Mesenteric fat pad (tissue), 1 donor: ENCODE measurements at places on chromosomes 7 and 10. TPM values are rescaled to one million over a fixed set of nuclear protein-coding genes. Genes with fewer than 3 reads are reported as not detected.
A peak's percentile ranks its signal among the peaks of the same experiment; 100 is the strongest.

The PLEKHS1 gene
- total RNA-seq: 0.13 TPM

DNA sequence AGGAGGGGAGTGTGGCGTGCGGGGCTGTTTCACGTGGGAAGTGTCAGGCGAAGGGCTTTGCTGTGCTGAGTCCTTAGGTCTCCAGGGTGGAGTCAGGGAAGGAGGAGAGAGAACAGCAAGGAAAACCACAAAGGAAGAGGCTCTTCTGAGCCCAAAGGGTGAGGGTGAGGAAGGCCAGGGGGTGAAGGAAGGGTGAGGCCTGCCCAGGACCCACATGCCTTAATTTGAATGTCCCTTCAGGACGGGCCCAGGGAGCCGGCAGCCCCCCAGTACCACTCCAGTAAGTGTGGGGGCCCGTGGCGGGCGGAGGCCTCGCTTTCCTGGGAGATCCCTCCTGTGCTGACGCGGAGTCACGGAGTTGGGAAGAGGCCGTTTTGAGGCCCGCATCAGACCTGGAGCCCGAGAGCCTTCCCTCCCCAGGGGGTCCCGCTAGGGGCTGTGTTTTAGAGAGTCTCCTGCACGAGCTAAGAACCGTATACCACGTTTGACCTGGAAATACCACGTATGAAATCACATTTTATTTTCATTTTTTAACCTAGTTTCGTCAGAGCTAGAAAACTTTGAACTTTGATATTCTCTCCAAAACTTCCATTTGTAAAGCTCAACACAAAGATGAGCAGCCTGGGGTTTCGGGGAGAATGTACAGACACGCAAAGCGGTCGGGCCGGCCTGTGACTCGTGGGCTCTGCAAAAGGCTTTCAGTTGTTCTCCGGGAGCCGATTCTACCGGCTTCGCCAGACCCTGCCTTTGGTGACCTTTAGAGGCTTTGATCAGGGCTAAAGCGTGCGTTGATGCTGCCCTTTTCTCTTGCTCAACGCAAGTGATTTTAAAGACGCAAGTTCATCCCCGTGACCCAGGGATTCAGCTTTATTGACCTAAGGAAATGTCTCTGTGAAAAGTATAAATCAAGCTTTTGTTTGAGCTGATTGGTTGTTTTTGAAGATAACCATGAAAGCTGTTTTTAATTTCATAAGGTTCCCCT is 23.6 kb upstream of the TTYH3 start:
- DNase-seq: no peak

The SRGN gene
- total RNA-seq: 404 TPM

The UNC5B gene
- total RNA-seq: 5.3 TPM

The GLI3 gene
- 25.5 TPM for total RNA-seq

The FAS gene
- total RNA-seq: 10.4 TPM

DNA sequence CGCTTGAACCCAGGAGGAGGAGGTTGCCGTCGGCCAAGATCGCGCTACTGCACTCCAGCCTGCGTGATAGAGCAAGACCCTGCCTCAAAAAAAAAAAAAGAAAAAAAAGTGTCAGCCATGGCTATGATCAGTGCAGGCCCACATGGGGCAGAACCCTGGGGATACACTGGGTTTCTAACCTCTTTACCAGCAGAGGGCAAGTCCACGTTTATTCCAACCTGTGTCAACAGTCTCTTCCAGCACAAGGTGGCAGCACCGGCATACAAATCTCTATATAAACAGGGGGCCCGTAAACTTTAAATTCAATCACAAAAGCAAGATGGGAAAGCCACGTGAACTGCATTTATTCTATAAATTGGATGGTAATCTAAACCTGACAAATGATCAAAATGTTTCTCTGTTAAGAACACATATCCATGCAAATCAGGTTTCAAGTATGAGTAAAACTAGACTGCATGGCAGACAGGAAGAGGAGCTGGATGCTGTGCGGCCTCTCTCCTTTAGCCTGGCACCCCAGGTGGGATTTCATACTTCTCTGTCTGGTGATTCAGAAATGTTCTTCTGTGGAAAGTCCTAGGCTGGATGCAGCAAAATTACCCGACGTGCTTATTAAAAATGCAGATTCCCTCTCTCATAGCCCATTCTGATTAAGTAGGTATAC is 60.0 kb upstream of the STEAP1B start:
- no peak for DNase-seq

The C10orf53 gene
- total RNA-seq: not detected

The BRAF gene
- 34.7 TPM for total RNA-seq

The PGAM1 gene
- 190 TPM for total RNA-seq

DNA sequence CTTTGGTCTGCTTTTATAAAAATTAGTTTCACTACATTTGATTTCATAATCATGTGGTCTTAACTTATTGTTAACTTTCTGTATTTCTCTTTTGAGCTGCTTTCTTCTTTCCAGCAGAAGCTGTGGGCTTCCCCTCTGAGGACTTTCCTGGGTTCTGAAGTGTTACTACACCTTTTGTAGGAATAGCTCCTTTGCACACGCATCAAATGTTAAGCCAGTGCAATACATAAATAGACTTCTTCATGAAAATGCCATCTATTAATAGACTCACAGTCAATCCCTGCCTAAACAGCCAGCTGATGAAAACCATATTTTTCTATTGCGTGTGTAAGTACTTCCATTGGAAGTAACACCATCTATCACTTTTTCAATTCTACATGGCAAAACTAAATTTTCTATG is 1.5 kb downstream of the ABCB4 start:
- DNase-seq: no peak

DNA sequence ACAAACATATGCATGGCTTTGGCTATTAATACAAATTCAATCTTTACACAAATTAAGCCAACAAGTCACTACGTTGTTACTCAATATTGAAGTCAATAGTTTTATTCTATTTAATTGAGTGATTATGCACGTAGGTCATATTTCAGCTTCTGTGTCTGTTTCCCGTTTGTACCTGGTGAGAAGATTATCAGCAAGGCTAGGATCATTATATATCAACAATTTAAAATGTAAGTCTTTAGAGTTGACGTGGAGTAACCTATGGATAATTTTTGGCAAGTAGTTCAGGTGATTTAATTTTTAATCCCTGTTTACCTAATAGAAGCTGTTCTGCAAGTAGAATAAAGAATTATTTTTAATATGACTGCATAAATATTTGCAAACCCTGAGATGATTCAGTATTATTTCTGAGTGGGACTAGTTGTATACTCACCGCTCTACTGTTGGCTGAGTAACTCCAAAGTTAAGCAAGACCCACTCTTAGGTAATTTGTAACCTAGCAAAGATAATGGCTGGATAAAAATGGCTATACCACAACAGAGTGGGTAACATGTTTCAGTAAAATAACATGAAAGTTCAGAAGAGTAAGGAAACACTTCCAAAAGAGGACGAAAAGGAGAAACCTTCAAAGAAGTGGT is 161.0 kb downstream of the HGF start:
- DNase-seq: no peak

DNA sequence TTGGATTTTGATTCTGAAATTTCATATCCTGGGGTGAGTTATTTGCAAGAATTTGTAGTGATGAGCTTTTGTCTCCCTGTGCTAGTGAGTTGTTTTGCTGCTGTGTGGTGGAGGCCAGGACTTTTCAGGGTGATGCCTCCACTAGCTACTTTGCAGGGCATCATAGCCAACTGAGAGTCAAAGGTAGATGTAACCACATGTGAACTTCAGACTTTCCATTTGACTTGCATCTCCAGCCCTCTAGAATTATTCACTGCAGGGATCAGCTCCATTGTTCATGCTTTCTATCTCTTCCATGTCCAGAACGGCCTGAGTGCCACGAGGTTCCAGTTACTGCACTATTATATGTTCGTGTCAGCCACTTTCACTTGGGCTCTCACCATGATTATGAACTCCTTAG is 534.3 kb downstream of the GRM8 start:
- DNase-seq: no peak

The NAT16 gene
- not detected for total RNA-seq

The OR9A2 gene
- total RNA-seq: not detected

The MMP21 gene
- 0.29 TPM for total RNA-seq

- peak; percentile 71 for DNase-seq
Measured at GRCh38 chr7:157702311-157703023, 365.7 kb downstream of the DNAJB6 start.

The PAX4 gene
- total RNA-seq: not detected

GRCh38 chr10:5832946-5833345 is 19.7 kb upstream of the GDI2 start:
- no peak for DNase-seq

DNA sequence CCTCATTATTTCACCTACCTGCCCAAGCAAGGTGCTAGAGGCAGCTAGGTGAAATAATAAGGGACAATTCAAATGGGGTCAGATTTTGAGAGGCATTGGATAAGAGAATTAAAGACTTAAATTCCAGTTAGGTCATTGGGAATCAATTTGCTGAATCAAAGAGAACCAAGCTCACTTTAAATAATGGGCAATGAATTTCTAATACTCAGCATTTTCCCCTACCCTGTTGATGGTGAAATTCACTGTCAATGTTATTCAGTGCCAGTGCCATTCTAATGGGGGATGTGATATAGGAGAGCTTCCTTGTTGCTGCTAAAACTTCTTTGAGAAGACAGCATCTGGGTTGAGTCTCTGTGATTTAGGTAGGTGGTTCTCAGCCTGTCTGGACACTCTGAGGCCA is 509.3 kb downstream of the PHTF2 start:
- no peak for DNase-seq

The PLA2G12B gene
- not detected for total RNA-seq

DNA sequence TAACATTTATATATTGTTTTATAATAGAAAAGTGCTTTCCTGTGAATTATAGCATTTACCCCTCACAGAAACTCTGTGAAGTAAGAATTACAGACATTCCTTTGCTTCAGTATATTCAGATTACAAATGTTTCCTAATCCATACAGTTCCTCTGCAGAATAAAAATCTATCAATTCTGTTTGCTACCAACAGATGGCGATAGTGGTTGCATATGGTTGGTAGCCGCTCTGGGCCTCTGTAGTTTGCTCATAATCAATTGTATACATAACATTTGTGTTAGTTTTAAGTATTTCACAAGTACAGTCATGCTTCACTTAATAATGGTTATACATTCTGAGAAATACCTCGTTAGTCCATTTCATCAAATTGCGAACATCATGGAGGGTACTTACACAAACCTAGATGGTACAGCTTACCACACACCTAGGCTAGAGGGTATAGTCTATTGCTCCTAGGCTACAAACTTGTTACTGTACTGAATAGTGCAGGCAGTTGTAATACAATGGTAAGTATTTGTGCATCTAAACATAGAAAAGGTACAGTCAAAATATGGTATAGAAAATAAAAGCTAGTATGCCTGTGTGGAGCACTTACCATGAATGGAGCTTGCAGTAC is 94.4 kb upstream of the STEAP4 start:
- DNase-seq: no peak

DNA sequence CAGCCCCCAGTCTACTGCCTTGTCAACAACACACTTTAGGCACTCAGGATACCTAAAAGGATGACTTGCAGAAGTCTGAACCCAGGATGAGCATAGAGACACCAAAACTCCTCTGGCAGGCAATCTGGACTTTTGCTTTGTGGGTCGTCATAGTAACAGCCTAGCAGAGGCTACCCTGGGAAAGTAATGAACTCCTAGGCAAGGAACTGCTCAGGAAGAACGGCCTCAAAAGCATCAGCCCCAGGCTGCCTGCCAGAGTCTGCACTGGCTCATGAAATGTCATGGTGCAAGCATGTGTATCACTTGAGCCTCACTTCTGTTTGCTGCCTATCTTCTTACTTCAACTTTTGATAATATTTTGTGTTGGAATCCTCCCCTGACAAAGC is 715.1 kb downstream of the GRID1 start:
- no peak for DNase-seq

GRCh38 chr10:24027107-24027506 is 181.8 kb upstream of the KIAA1217 start:
- DNase-seq: no peak

DNA sequence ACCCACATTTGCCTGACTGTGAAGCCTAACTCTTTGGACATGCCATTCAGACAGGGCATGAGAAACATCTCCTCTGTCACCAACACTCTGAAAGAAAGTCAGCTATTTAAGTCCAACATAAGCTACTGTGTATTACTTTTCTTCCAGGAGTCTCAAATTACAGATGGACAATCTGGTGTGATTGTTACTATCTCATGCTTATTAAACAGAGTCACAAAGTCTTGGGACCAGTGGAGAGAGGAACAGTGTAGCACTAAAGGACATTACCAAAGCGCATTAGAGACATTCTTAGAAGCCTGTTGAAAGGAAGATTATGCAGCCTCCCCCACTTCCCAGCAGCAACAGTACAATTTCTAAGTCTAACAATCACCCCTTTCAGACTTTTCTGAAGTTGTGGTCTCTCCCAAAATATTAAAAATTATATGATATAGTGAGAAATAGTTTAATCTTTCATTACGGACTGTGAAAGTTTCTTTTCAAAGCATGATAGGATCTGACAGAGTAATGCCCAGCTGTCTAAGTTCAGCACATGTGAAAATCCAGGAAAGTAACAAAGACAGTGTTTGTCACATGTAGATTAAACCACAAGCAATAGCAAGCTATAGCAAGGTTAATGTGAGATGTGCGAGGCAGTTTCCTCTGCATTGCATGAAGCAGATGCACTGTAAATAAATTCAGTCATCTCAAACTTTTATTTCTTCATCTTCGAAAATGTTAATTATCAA is 280.9 kb upstream of the FZD8 start:
- DNase-seq: no peak

DNA sequence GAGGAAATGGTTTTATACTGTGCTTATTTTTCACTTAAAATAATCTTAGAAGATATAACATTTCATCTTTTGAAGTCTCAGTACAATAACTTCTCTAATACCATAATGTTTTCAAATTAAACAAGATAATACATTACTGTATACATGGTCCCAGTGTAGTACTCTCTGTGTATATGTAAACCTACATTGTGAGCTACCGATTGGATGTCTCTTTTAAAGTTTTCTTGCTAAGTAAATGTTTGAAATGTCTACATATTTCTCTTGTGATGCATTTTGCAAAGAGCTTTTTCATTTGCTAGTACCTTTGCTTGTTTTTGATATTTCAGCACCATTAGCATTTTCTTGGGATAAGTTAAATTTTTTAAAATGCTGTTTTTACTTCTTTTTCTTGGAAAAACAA is 94.8 kb downstream of the PRKG1 start:
- no peak for DNase-seq

DNA sequence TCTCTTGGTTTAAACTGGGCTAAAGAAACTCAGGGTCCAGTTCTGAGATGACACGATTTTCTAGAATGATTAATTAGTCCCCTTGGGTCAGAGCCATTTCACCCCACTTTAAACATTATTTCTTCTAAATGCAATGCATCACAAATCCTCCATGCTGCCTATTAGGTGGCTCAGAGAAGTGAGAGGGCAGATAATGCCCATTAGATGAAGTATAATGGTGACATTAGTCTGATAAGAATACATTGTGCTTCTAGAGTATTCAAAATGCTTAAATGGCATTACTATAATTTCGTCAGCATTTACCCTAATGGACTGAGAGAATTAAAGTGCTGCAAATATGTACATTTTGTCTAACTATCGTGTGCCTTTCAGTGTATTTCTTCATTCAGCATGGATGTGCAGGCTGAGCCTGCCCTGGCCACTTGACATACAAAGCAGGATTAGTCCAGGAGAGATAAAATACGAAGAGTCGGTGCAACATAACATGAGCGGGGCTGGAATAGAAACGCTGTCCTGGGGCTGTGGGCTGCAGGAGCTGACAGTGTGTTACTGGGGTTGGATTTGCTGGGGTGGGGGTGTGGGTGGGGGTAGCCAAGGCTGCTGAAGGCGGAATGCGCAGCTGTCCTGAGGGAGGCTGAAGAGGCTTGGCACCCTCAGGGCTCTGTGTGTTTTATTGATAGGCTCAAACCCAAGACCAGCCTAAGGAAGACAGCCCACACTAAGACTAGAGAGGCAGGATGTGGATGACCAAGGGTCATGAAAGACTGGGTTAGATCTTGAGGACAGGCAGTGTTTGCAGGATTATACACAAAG is 52.8 kb upstream of the KLF6 start:
- no peak for DNase-seq

GRCh38 chr10:102645741-102646609 is 1.7 kb downstream of the TRIM8 start:
- DNase-seq: peak; percentile 96
